ENCODE measurements at places on chromosomes 4 and X.

DNA sequence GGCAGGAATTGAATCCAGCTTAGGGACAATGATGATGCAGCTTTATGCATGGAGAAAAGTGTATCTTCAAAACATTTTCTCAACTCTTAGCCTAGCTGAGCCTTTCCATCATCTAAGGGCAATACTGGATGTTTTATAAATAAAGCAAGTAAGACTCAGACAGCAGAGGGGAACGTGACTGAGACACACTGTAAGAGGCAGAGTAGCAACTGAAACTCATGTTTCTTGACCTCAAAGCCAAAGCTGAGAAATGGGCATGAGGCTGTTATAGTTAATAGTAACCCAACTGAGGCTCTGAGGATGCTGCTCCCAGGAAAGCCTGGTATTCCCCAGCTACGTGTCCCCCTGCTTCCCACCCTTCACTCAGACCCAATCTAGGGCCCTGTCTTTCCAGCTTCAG, 44.6 kb downstream of the ARHGEF9 start:
- DNase-seq, result no peak

DNA sequence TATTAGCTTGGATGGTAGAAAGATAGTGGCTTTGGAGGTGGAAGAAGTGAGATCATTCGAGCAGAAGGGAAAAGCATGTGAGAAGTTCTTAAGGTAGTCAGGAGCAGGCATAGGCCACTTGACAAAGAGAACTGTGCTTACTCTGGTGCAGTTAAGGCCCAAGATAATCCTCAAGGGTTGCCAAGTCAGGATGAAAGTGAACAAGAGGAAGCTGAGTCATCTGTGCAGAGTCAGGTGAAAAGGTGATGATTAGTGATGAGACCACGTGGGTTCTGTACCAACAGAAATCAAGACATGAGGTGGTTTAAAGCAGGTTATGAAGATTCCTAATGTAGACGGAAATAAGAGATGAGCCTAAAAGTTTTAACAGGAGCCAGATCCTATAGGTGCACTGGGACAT, 369.8 kb downstream of the DTHD1 start:
- no peak for DNase-seq

DNA sequence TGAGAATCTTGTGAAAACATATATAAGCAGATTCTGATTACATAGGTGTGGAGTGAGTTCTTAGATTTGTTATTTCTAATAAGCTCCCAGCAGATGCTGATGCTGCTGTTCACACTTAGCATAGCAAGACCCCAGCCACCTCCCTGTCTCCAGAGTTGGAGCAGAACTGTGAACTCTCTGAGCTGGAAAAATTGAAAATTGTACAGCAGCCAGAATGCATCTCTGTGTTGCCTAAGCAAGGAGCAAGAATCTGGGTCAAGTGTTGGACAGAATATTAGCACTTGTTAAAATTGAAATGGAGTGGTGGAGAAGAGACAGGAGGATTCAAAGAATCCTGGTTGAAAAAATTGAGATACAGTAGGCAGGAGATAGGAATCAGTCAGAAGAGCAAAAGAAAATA, 146.6 kb upstream of the FAM47C start:
- DNase-seq, result no peak

DNA sequence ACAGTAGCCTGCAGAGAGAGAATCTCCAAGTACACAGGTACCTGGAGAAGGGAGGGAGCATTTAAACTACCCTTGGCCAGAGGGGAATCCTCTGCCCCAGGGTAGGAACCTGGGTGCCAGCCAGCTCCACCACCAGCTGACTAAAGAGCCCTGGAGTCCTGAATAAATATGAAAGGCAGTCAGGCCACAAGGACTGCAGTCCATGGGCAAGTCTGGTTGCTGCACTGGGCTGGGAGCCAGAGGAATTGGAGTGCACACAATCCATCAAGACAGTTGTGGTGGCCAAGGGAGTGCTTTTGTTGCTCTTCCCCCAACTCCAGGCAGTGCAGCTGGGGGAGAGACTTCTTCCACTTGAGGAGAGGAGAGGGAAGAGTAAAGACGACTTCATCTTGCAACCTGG, 172.5 kb downstream of the HNRNPD start:
- DNase-seq, result no peak

GRCh38 chrX:82703551-82703950, 804.5 kb upstream of the POU3F4 start:
- no peak for DNase-seq

DNA sequence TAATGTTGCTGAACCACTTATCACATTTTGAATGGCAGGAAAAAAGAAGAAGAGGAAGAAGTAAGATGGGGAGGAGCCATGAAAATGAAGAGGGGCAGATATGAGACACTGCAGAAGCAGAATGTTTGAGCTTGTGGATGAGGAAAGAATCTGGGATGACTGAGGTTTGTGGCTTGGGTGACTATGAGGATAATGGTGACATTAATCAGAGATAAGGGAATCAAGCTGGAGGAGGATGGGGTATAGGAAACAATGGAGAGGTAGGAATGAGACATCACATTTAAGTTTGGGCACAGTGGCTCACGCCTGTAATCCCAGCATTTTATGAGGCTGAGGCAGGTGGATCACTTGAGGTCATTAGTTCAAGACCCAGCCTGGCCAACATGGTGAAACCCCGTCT, 19.1 kb upstream of the PHF8 start:
- no peak for DNase-seq

GRCh38 chrX:68945081-68945602, 116.3 kb downstream of the EFNB1 start:
- DNase-seq, result no peak

- DNase-seq, result no peak
These were observed 11.3 kb upstream of the SPCS3 start for GRCh38 chr4:176308441-176308840.

GRCh38 chr4:158001756-158002155, 171.1 kb downstream of the GASK1B start:
- DNase-seq, result no peak

DNA sequence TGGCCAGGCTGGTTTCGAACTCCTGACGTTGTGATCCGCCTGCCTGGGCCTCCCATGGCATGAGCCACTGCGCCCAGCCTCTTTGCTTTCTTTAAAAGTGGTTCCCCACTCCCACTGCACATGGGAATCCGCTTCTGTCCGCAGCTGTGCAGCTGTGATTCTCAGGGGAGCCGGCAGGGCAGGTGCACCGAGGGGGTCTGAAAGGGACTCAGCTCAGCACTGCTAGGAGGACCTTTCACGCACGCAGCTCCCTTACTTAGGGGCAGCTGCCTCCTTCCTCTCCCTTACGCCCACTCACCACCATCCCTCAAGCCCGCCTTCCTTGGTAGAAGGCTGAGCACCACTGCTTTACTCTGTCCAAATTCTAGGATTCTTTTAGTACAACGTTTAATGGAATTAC, 40.4 kb upstream of the CYP4V2 start:
- no peak for DNase-seq

DNA sequence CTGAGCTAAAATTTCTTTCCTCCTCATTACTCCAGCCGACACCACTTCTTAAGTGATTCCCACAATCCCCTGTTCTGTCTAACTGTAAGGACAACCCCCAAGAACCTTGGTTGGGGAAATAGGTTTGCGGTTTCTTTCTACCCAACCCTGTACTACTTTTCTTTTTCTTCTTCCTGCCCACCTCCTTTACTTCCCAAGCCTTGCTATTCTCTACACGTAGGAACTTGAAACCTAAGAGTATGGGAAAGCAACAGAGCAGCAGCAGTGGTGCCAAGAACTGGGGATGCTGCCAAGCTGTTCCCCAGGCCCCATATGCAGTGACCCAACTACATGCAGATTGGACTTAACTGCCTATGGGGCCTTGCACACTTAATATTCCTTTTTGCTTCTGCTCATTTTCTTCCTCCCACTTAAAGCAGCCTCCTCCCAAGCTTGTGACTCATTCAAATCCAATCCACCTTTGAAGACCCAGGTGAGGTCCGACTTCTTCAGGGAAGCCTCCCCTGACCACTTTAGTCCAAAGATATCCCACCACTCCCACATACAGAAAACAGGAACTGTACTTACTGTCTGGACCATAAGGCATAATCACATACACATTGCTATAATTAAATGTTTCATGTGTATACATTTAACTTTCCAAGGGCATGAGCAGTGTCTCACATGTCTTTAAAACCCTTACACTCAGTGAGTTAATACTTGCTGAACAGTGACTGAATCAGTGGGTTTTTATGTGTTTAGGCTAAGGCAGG, 1.7 kb downstream of the FAM120C start:
- DNase-seq, result no peak

GRCh38 chr4:186840222-186840701, 116.6 kb upstream of the FAT1 start:
- DNase-seq, result no peak

- no peak for DNase-seq
These were observed 895.6 kb downstream of the RAB28 start for GRCh38 chr4:12588582-12588981.

- DNase-seq, result no peak
These were observed 36.5 kb downstream of the ERVMER34-1 start for GRCh38 chr4:52714597-52715254.

DNA sequence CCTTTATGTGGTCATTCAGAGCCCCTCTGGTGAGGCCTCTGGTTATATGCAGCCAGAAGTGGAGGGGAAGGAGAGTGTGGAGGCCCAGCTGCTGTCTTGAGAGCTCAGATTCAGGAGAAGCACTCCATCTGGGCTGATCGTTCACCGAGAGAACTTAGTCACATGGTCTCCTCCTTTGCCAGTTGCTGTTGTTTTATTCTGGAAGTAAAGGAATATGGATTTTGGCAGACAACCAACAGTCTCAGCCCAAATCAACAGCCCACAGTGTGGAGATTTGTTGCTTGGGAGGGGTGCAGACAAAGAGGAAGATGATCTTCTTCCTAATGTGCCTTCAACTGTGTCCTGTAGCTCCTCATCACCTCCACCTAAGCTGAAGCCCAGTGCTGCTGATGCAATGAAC, 355.4 kb downstream of the ANK2 start:
- DNase-seq, result no peak

DNA sequence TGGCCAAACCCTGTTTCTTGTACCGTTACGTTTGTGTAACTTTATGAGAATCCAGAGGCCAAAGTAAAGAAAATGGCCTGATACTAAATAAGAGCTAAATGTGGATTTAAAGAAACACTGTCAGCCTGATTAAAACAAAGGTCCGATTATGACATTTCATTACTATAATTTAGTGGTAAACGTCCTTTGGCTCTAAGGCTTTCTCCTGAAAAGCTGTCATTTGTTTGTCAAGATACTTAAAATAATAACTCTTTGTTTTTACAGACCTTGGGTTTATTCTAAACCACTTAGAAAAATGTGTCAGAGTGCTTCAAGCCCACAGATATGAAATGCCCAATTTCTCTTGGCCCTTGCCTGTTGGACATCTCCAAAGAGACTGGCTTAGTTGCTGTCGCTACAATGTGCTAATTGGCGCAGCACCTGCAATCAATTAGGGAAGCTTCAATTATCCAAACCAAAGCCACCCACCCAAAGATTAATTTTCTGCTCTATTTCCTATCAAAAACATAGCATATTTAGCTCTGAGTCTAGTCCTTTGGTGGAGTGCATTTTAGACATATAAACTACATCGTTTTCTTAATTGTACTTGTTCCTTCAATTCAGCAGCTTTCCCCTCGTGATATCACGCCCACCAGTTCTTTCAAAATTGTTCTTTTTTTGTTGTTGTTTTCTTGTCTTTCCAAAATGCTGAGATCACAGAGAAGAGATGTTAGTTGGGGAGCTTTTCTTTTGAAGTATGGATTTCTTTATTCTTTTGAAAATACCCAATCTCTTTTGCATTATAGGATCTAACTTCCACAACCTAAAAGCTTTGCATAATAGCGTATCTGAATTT, 13.6 kb downstream of the SMIM20 start:
- no peak for DNase-seq

GRCh38 chrX:11439846-11440245, 146.6 kb downstream of the AMELX start:
- no peak for DNase-seq

DNA sequence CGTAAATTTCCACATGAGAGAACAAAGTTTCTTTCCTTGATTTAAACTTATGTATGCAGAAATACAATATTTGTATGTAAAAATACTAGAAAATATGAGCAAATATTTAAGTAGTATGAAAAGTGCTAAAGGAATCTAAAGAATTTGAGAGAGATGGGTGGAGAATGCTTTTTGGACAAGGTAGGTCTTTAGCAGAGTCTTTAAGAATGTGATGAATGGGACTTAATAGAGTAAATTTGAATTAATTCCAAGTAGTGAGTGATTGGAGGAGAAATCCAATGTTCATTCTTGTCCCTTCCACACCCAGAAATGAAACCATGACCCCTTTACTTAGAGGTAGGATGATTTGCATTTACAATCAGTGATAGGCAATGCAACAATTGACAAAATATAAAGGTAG, 570.9 kb upstream of the ZFP42 start:
- no peak for DNase-seq

GRCh38 chr4:153419029-153419428, 47.1 kb upstream of the TMEM131L start:
- no peak for DNase-seq

DNA sequence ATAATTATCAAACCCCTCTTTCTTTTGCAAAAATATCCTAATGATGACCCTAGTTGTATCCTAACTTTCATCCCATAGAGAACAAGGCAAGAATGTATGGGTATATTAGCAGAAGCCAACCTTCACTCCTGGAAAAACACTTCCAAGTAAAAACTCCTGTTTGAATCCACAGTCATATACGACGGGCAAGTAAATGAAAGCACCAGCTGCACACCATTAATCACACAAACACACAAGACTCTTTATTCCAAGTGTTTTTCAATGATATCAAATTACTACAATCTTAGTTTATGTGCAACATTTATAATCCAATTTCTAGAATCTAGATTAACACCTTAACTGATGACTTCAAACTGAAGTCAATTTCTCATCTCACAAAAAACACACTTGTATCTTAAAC, 22.9 kb downstream of the ACSL4 start:
- DNase-seq, result no peak

- DNase-seq, result no peak
These were observed 43.8 kb downstream of the PDS5A start for GRCh38 chr4:39933671-39934590.

- peak; percentile 51 for DNase-seq
These were observed 20.5 kb downstream of the SEL1L3 start for GRCh38 chr4:25842229-25842845.

- DNase-seq, result no peak
These were observed 8.8 kb downstream of the ADAM29 start for GRCh38 chr4:174926958-174927357.

- DNase-seq, result no peak
These were observed 6.7 kb downstream of the IRAK1 start for GRCh38 chrX:154013001-154013421.

DNA sequence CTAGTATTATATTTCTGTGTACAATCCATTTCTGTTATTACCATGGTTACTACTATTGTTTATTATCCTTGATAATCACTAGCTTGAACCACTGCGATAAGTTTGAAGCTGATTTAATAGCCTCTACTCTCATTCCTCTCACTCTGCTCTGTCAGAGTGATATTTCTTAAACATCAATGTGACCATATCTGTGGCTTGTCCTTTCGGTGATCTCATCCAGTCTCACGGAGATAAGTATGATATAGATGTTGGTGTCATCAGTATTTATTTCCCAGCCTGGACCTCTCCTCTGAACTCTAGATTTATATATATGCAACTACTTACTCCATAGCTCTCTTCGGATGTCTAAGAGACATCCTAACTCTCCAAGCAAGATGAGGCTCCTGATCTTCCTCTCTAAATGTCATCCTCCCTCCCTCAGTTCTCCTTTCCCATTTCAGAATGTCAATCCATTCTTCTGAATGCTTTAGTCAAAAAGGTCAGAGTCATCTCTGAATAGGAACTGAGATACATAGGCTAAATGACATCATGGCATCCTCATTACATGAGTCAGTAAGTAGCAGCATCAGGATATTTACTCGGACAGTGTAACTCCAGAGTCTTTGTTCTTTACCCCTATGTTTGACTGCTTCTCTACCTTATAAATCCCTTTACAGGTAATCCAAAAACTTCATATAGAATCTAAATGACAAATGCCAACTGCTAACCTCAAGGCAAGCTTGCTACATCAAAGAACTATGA, 129.5 kb downstream of the PACRGL start:
- DNase-seq, result no peak

Data from stimulated activated naive B cell treated with anti-CD40 and anti-IgM and Interleukin-4, amounts not matched to agents 10 μg/mL and 1 μg/mL and 100 μg/mL, for 72 hours (primary cell).